Trophoblast cell (in vitro differentiated cells and primary cell): ENCODE measurements at places on chromosomes 7 and 10.

DNA sequence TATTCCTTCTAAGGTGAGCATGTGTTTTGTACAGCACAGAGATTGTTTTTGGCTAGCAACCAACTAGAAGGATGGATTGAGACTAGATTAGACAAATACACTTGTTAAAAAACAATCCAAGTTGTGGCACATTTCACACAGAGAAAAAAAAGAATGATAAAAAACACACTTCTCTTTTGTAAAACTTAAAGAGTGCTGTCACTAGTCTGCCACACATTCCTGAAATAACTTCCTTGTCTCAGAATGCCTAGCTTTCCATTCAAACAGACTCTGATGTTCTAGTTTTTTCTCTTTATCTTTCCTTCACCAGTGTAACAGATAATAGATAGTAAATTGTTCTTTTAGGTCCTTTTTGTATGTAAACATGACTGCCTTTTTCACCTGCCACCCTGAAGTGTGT is 11.4 kb downstream of the DLD start:
- DNase-seq: no peak

DNA sequence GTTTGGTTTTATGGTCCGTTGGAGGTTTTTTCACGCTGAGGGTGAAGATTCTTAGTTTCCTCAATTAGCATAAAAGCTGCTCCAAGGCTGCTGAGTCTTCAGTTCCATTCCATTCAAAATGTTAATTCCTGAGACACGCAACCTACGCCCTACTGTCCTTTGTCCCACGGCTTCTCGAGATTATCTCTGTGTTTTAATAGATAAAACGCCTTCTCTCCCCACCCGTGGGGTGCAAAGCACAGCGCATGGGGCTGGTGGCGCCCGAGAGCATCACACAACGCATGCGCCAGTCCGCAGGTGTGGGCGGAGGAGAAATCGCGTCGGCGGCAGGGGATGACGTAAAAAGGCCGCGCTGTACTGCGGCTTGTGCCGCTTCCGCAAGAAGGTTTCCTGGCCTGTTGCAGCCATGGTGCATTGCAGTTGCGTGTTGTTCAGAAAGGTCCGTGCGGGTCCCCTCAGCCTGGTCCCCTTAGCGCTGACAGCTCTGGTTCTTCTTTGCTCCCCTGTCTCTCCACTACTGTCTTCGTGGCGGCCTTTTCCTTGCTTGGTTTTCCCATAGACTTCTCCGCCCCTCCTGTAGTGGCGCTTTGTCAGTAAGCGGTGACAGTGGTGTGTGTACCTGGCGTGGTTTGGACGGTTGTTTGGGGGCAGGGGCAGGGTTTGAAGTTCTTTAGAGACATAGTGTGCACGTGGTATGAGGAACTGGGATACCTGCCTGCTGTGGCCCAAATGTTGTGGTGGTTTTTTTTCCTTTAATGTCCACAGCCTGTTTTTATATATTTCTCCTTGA is at the start of gene GTPBP10:
GTPBP10 (plus strand) TSS at position 381 of the 790 bp plus-strand sequence; CDS start at position 407, 26 bp downstream.
- peak; percentile 99 for DNase-seq

- DNase-seq: no peak
These were observed 186.6 kb upstream of the PRSS1 start for GRCh38 chr7:142562688-142563087.

GRCh38 chr10:128318913-128319312 is 192.7 kb upstream of the MKI67 start:
- no peak for DNase-seq

DNA sequence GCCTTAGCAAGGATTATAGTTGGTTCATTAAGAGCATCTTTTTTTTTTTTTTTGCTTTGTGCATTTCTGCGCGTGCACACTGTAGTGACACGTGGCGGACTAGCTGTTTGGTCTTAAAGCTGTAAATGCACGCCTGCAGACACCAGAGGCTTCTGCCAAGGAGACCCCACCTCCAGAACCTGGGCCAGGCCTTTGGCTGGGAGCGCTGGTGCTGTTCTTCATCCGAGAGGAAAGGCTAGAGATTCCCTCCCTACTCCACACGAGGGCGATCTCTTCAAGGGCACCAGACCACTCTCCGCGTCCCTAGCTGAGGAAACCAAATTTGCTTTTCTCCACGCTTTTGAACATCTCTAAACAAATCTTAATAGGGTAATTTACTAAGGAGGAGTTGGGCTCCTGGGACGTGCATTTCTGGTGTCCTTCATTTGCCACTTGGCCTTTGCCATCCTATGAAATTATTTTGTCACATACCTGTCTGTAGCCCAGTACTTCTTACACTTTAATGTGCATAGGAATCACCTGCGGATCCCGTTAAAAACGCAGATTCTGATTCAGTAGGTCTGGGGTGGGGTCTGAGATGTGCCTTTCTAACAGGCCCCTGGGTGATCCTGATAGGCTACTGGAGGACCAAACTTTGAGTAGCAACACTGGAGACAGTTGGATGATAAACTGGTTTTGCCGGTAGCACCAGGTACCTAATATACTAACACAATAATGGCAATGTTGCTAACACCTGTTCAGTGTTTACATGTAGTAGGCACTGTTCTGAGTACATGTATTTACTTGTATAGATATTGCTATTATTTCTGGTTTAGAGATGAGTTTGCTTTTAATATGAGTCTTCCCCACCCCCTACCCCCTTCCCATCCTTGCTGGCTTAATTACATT is 1.3 kb upstream of the SLC26A5 start:
- peak; percentile 46 for DNase-seq

- DNase-seq: no peak
These were observed 30.4 kb downstream of the RAMP3 start for GRCh38 chr7:45187946-45188411.

DNA sequence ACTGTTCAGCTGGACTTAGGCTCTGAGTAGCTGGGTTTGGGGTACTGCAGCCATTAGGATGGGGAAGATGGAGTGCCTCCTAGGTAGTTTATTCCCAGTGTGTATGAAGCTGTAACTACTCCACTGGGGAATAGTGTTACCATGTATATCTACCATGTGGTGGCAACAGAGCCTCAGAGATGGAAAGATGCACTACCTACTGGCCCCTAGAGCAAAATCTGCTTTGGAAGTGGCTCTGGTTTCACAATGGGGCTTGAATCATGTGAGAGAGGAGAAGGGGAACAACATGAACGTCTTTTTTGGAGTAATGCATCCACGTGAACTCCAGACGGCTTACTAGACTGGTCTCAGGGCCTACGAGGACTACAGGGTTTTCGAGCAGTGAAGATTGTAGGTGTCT is 167.3 kb downstream of the CALCR start:
- no peak for DNase-seq

- DNase-seq: no peak
These were observed 161.1 kb downstream of the RPS24 start for GRCh38 chr10:78194539-78195402.

DNA sequence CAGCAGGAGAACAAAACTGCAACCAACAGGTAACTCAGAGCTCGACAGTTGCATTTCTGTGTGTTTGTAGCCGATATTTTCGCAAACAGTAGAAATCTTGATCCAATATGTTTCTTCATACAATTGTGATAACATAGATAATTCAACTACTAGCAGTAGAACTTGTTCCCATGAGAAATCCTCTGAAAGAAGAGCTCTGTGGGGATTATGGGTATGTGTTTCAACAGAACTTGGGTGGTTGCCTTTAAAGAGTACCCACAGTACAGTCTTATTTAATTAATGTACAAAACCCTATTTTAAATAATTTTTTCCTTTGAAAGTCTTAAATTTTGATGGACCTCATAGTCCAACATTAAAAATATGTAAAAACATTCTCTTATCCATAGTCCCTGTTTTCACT is 266.1 kb downstream of the PARD3 start:
- no peak for DNase-seq

- DNase-seq: no peak
These were observed 240.6 kb downstream of the VTI1A start for GRCh38 chr10:112687647-112688046.

GRCh38 chr10:15483215-15484075 is 112.4 kb upstream of the FAM171A1 start:
- no peak for DNase-seq

- DNase-seq: no peak
These were observed 65.7 kb downstream of the MYL10 start for GRCh38 chr7:101563198-101563901.

DNA sequence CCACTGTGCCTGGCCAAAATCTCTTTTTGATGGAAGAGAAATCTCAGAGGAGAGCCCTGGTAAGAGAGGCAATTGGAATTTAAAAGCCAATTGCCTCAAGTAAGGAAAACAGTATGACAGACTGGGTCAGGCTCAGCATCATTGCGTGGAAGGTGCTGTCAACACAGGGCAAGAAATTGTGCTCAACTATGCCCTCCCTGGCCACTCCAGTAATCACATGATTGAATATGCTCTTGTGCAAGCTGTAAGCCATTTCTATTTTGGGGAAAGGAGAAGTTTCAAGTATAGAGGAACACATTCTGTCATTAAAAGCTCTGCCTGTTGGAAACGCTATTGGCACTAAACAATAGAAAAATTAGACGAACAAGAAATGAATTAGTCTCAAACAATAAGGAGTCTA is 1127.7 kb downstream of the REEP3 start:
- DNase-seq: no peak

DNA sequence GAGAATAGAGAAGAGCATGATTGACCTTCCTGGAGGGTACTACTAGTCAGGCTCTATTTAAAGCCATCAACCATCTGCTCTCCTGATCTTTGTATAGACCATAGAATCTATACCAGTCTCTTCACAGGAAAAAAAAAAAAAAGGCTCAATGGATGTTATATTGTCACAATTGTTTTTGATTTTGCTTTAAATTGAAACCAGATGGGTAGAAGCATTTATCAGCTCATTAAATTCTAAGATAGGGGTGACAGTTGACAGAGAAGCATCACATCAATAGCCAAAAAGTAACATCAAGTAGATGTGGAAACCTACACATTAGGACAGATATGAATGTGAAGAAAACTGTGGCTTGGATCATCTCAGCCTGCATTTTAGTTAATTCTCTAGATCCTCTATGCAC is 558.9 kb upstream of the MBL2 start:
- DNase-seq: no peak

GRCh38 chr7:48636391-48637015 is 287.8 kb upstream of the CDC14C start:
- no peak for DNase-seq

- no peak for DNase-seq
These were observed 4.3 kb upstream of the GSTO1 start for GRCh38 chr10:104250371-104250770.

GRCh38 chr7:115637128-115637527 is 393.4 kb downstream of the TFEC start:
- no peak for DNase-seq

DNA sequence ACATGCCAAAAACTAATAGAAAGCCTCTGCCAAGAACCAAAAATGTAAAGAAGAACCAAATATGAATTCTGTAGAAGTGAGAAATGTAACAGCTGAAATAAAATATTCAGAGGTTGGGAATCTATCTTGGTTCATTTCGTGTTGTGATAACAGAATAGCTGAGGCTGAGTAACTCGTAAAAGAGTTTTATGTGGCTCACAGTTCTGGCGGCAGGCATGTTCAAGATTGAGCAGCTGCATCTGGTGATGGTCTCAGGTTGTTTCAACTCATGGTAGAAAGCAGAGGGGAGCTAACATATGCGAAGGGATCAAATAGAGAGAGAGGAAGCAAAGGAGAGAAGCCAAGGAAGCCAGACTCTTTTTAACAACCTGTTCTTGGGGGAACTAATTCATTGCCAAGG is 717.2 kb downstream of the TNS3 start:
- no peak for DNase-seq

- DNase-seq: no peak
These were observed 356.9 kb downstream of the FGFR2 start for GRCh38 chr10:121241337-121241736.

- no peak for DNase-seq
These were observed 78.9 kb upstream of the NXPH1 start for GRCh38 chr7:8354503-8354902.

GRCh38 chr10:11192304-11193000 is 174.8 kb downstream of the CELF2 start:
- peak; percentile 22 for DNase-seq

- DNase-seq: peak; percentile 29
These were observed 1.8 kb downstream of the UFSP1 start for GRCh38 chr7:100887516-100888290.

- no peak for DNase-seq
These were observed 41.7 kb upstream of the EZH2 start for GRCh38 chr7:148925836-148926235.

DNA sequence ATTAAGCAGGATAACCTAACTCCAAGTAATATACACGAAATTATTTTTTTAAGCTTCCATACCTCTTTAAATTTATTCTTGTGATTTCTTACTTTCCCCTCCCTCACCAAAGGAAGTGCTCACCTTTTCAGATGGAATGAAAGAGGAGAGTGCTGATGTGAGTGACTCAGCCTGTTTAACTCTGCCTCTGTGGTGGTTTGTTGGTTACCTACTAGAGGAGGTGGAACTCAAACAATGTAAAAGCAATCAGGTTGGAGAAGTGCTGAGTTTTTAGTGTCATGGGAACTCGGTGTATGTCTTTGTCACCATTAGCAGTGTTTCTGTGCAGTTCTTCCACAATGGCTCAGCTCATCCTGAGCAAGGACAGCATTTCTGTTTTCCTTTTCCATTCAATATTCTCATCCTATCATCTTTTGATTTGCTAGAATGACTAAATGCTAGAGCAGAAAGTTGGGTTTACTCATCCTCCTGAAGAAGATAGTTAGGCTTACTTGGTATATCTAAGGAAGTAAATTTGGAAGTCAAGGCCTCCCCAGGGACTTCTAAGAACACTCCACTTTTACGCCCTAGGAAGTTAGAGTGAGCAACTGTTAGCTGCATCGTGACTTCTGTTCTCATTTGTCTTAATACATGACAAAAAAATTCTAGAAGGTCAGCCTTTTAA is 6.0 kb downstream of the ADD3 start:
- DNase-seq: peak; percentile 43

GRCh38 chr10:80729896-80730295 is 192.2 kb downstream of the SH2D4B start:
- no peak for DNase-seq

DNA sequence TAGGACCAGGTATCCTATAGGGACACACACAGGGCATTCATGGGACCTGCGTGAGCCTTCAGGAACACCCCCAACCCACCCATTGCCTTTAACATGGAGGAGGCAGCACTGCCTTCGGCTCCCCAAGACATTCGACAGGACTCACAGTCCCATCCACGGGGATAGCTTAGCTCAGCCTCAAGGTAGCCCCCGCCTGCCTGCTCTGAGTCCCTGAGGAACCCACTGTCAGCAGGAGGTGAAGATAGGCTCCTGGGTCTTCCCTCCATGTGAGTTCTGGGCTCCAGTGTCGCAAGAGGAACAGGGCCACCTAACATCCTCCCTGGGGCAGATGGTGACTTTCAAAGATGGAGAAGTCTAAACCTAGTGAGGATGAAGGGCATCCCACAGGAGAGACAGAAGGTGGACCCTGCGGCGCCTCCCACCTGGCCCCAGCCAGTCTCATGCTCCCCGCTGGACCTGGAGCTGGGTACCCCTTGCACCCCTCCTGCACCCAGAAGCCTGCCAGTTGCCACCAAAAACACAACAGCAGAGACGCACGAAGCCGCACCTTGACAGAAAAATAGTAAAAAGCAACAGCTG is 4.9 kb upstream of the ADIRF start:
- DNase-seq: no peak
